Lung microvascular endothelial cell (primary cell): ENCODE measurements at places on chromosomes 12 and 14. TPM values are rescaled to one million over a fixed set of nuclear protein-coding genes. Genes with fewer than 3 reads are reported as not detected.

The LAG3 gene
- 0.20 and 0.22 TPM in 2 replicates for total RNA-seq

The ZNF891 gene
- total RNA-seq = 0.22 and 0.60 TPM in 2 replicates

The SLCO1B1 gene
- total RNA-seq = not detected in 2 replicates

The ASIC1 gene
- total RNA-seq = under 0.01 TPM in 1 of 2 replicates, not detected in the other

The ATF1 gene
- 13.5 and 17.5 TPM in 2 replicates for total RNA-seq

The HOXC9 gene
- 0.22 TPM in 1 of 2 replicates, not detected in the other for total RNA-seq

The SUPT16H gene
- 50.4 and 51.4 TPM in 2 replicates for total RNA-seq

The P2RX2 gene
- not detected in 2 replicates for total RNA-seq
